ENCODE measurements at places on chromosomes 5 and 9.

- no peak for DNase-seq
Measured at GRCh38 chr5:93741136-93741811, at the start of gene POU5F2. Gene POU5F2, minus strand, starts transcription at chr5:93741600. Its CDS starts 37 bp downstream, at chr5:93741563.

DNA sequence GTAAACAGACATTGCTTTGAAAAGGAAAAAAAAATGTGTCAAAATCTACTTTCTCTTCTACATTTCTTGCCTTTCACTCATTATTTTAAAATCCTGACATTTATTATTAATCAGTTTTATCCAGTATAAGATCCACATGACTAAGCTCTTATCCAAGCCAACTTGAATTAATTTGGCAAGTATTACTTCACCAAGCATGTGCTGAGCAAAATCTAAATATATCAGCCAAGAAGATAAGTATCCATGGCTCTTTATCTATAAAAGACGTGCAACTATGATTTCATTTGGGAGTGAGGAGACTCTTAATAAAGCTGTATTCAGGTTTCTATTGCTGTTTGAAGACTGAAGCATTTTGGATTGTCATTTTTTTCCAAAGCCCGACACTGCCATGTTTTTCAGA is 221.3 kb downstream of the TRIM36 start:
- no peak for DNase-seq

- peak; percentile 67 for DNase-seq
Measured at GRCh38 chr9:136532799-136533774, 12.8 kb downstream of the NOTCH1 start.

DNA sequence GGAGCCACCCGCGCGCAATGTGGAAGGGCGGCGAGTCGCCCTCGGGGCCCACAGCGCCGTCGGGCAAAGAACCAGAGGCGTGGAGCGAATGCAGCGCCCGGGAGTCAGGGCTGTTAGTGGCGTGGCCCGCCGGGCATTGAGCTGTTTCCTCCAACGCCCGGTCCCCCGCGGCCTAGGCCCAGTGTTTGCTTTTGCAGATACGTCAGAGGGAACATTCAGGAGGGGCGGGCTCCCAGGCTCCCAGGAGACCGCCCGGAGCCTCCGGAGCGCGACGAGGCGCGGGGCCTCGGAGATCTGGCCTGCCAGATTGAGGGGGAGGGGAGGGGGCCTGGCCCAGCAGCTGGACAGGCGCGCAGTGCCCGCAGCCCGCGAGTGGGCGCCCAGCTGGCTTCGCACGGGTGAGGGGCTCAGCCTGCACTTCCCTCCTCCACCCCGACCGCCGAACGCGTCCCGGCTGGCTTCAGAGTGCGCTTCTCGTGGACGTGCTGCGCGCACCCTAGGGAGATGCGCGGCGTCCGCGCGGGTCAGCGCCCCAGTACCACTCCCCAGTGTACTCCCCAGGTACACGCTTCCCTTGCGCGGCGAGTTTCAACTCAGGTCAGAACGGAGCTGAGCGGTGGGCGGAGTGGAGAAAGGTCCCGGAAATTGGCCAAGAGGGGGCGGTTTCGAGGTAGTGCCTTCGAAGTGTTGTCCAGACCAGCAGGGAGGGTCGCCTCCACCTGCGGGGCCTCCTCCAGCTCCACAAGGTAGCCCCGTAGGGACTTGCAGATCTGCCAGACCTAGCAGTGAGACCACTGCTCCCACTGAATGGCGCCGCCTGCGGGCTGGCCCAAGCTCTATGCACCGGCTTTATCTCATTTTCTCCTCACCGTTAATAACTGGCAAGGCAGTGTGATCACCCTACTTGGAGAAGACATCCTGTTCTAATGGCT is 130.4 kb downstream of the TMEM174 start:
- DNase-seq: no peak

- DNase-seq: peak; percentile 89
Measured at GRCh38 chr5:81194633-81195334, 38.3 kb upstream of the CKMT2 start.

GRCh38 chr9:72254901-72255545 is 105.8 kb downstream of the GDA start:
- no peak for DNase-seq

DNA sequence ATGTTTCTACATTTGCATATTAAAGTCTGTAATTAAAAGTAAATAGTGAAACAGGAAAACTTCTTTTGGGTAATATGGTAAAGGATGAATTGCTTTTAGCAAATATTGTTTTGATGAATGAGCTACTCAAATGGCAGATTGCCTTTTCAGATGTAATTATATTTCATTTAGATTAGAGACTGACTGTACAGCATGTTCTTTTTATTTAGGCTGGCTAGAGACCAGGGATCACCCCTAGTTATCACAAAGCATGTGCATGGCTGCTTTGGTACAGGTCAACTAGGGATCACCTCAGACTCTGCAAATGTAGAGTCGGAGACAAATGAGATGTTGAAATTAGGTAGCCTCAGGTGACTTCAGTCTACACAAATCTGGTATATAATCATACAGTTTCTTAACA is 214.9 kb upstream of the SEMA6A start:
- DNase-seq: no peak

- no peak for DNase-seq
Measured at GRCh38 chr9:94554078-94554438, 825 bp upstream of the PCAT7 start.

DNA sequence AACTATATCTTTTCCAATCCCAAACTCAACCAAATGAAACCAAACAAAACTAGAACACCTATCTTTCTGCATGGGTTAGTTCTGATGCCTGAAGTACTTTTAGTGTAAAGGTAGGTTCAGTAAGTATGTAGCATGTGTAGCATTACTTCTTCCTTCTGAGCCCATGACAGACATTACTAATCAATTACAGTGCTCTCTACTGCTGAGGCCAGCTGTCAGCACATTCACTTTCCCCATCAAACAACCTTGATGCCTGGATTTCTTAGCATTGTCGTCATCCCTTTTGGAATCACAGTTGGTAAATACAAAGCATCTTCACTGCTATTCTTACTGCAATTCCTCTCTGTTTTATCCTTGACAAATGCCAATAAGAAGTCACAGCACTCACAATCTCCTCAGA is 103.2 kb downstream of the PTTG1 start:
- DNase-seq: no peak

- no peak for DNase-seq
Measured at GRCh38 chr5:123297866-123298265, 125.3 kb downstream of the CEP120 start.

DNA sequence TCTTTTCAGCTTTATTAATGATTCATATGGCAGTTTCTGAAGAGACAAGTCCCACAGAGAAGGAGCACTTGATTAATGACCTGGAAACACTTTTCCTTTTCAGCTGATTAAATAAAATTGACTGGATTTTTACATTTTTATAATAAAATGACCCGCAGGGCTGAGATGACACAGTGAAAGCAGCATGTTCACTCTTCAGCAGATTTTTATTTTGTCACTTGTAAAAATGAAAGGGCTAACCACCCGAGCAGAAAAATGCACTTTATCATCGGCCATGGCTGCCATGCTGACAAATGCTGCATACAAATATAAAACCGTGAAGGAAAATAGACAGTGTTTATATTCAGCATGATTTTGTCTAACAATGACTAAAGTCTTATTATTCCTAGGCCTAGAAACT is 321.6 kb upstream of the ITGA1 start:
- no peak for DNase-seq

- no peak for DNase-seq
Measured at GRCh38 chr5:74738406-74738805, 28.5 kb downstream of the GFM2 start.

DNA sequence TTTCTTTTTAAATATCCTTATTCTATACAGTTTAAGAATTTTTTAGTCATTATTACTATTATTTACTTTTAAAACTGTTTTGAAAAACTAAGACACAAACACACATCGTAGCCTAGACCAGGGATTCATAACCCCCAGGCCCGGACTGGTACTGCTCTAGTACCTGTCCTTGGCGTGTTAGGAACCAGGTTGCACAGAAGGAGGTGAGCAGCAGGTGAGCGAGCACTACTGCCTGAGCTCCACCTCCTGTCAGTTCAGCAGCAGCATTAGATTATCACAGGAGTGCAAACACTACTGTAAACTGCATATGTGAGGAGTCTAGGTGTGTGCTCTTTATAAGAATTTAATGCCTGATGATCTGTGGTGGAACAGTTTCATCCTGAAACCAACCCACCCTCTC is 357.0 kb downstream of the PTPRD start:
- DNase-seq: no peak

DNA sequence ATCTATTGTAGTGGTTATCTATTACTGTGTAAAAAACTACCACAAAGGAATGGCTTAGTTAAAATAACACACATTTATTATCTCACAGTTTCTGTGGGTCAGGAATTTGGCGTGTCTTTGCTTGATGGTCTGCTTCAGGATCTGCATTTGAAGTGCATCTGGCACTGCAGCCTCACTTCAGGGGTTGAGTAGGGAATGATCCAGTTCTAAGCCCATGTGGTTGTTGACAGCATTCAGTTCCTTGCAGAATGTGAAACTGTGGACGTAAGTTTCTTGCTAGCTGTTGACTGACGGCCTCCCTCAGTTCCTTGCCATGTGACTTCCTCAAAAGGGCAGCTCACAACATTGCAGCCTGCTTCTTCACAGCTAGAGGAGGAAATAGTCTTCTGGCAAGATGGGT is 2.1 kb upstream of the OGN start:
- DNase-seq: no peak

DNA sequence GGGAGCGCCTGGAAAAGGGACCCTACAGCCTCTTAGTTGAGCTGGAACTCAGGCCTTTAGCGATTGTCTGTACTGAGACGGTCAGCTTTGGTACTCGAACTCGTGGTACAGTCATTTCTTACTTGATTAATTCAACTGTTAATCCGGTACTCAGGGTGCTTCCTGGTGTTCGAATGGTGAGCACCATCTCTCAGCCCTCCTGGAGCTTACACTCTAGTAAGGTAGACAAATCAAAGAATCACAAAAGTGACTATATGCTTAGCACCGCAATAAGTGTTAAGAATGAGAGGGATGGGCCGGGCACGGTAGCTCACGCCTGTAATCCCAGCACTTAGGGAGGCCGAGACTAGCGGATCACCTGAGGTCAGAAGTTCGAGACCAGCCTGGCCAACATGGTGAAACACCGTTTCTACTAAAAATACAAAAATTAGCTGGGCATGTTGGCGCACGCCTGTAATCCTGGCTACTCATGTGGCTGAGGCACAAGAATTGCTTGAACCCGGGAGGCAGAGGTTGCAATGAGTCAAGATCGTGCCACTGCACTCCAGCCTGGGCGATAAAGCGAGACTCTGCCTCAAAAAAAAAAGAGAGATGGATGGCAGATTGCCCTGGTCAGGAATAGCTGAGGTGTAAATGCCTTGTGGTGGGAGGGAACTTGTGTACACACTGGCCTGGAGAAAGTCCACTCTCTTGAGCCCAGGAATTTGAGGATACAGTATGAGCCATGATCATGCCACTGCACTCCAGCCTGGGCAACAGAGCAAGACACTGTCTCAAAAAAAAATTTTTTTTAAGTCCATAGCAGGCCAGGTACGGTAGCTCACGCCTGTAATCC is 981 bp downstream of the TCOF1 start:
- DNase-seq: peak; percentile 8

DNA sequence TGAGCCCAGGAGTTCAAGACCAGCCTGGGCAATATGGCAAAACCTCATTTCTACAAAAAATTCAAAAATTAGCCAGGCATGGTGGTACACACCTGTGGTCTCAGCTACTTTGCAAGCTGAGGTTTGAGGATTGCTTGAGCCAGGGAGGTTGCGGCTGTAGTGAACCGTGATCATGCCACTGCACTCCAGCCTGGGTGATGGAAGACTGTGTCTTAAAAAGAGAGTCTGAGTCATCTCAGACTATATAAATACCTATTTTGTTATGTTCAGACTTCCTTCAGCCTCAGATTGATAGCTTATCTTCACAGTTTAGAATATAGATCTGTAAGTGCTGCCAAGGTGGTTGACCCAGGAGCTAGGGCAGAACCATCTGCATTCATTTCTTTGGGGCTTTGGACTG is 1.6 kb upstream of the PAIP2 start:
- DNase-seq: no peak

- DNase-seq: no peak
Measured at GRCh38 chr9:69012696-69013381, 1.1 kb downstream of the PRKACG start.

- no peak for DNase-seq
Measured at GRCh38 chr9:38057416-38058195, 11.4 kb downstream of the SHB start.

DNA sequence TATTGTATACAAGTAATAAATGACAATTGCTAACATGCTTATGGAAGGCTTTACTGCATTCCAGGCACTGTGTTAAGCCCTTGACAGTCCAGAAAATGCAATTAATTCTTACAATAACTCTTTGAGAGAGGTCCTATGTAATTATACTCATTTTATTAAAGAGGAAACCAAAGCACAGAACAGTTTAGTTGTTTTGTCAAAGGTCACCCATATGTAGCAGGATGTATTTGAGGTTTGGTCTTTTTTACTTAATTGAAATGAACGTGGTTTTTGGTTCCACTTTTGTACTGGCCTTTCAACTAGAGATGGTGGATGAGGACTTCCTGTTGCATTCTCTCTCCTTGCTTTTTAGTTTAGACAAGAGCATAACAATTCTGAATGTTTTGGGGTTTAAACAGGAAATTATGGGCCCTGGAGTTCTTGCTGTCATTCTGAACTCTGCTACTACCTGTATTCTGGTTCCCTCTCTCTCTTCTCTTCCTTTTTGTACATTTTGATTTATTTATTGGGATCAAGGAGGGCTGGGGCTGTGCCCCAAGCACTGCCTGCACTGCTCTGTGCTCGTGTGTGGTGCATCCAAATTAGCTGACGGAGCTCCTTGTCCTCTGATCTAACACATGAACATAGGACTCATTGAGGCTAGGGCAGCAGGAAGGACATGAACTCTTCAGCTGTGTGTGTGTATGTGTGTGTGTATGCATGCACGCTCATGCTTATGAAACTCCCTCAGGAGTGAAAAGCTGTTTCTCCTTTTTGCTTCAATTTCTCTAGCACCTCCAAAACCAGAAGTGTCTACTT is 47.4 kb downstream of the SLC28A3 start:
- DNase-seq: no peak

- no peak for DNase-seq
Measured at GRCh38 chr9:131076347-131077195, 19.8 kb upstream of the AIF1L start.

- DNase-seq: no peak
Measured at GRCh38 chr5:107090506-107090905, 580.2 kb downstream of the EFNA5 start.

DNA sequence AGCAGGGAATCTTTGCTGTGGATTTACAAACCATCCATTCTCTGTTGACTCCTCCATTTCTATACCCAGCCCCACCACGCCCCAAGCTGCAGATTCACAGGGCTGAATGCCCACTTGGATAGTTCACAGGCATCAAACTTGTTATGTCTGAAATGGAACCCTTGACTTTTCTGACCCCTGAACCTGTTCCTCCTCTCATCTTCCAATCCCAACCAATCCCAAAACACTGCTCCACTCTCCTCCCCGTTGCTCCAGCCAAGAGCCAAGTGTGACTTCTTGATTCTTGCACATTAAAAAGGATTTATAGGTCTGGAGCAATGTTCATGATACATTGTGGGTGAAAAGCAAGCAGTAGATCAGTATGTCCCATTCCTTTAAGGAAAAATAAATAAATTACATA is 145.6 kb downstream of the DAB2IP start:
- no peak for DNase-seq

Measured in stimulated activated CD4-positive, alpha-beta T cell treated with anti-CD3 and anti-CD28 coated beads, Interleukin-12 subunit alpha, Interleukin-12 subunit beta, amount 100 ng/mL, for 48 hours (primary cell).